GM19239 (cell line): ENCODE measurements at places on chromosomes 4 and X.

- no peak for DNase-seq
These were observed 35.1 kb upstream of the GEMIN8 start for GRCh38 chrX:14064626-14065432.

- peak; percentile 4 for DNase-seq
These were observed 89.5 kb downstream of the OR13H1 start for GRCh38 chrX:131633285-131633917.

GRCh38 chr4:81258841-81259550 lies 44.0 kb upstream of the PRKG2 start:
- DNase-seq: no peak

DNA sequence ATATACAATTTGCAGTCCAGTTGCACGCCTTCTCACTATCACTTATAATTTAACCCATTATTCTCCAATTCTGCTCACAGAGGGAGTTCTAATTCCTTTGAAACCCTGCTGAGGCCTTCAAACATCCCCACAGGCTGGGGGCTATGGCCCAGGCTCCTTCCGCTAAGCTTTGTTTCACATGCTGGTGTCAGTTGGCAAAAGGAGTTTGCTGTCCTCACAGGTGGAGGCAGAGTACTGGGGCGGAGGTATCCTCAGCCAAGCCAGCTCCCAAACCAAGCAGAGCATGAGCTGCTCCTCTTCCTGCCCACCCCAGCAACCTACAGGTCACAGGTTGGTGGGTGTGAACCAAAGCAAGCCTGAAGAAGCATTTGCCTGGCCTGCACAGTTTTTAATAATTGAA lies 21.5 kb downstream of the BTC start:
- DNase-seq: no peak

DNA sequence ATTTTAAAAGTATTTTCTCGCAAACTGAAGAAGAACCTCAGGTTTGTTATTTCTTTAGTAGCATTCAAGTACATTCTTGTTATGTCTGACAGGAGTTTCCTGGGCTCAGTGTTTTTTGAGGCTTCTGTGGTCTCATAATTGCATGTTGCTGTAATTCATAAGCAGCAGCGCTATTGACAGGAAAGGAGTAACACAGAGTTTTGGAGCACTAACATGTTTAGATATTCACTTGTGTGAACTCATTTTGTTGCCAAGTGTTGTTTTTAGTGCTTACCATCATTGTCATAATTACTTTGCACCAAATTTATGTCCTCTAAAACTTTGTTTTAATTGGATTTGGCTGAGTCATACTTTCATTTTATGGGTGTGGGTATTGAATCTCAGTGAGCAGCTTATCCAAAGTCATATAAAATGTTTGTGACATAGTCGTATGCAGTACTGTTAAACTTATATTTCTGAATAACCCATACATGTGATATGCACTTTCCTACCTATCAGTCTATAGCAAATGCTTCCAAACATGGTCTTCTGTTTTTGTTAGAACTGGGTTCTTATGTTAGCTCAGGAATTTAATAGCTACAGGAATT lies 358.7 kb upstream of the CTSO start:
- no peak for DNase-seq

GRCh38 chrX:113391875-113392274 lies 551.2 kb upstream of the AMOT start:
- DNase-seq: no peak

GRCh38 chr4:171812333-171812664 lies 905 bp upstream of the GALNTL6 start:
- DNase-seq: no peak

DNA sequence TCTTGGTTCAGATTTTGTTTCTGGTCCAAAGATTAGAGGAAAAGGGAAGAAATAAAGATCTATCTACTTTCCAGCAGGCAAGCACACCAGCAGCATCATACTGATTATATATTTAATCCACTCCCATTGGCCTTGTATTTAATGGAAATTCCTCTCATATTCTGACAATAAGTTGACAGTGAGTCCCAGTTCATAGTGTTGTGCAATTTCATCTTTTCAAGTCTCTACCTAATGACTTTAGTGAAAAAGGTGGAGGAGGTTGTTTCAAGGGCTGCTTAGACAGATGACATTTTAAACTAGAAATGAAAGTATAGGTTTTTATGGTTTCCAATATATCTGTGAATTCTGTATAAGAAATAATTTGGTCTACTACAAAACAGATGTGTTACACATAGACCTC lies 298.6 kb downstream of the PABPC4L start:
- DNase-seq: no peak

- no peak for DNase-seq
These were observed 157.6 kb downstream of the GASK1B start for GRCh38 chr4:158015241-158015640.

DNA sequence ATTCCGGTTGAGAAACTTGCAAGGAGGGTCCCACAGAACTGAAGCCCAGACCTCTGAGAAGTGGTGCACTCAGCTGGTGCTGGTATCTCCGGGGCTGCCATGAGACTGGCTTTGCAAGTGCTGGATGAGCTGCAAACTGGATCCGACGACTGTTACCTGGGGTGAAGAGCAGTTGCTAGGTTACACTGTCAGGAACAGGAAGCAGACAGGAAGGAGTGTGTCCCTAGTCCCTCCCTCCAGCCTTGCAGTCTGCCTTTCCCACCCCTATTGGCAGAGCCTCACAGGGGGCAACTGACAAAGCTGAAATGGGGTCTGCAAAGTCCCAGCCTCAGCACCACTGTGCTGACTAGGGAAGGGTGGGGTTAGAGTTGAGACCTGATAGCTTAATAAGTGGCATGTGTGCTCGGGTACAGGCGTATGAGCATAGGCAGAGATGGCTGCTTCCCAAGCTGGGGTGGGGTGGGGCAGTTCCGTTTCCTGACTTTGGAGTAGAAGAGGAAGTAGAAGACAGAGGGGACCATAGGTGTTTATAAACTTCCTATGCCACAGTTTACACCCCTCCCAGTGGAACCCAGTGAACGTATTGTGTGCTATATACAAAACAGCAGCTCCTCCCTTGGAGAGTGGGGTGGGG lies 18.0 kb downstream of the PPEF1 start:
- DNase-seq: no peak

- no peak for DNase-seq
These were observed 62.6 kb downstream of the USO1 start for GRCh38 chr4:75786938-75787337.

DNA sequence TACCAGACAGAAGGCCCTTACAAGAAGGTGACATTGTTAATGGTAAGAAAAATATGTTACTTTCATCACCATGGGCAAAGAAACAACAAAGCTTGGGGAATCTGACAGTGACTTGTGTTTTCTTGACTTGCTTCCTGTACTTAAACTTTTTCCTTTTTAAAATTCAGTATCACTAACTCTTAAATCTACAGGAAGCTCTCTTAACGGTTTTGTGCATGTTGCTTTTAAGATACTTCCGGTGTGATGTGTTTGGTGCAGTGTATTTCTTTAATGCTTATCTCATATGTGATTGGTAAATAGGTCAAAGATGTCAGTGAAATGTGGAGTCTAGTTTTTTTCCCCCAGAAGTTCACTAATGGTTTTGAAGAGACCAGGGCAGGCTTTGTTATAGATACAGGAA lies 45.2 kb downstream of the ADH5 start:
- no peak for DNase-seq

DNA sequence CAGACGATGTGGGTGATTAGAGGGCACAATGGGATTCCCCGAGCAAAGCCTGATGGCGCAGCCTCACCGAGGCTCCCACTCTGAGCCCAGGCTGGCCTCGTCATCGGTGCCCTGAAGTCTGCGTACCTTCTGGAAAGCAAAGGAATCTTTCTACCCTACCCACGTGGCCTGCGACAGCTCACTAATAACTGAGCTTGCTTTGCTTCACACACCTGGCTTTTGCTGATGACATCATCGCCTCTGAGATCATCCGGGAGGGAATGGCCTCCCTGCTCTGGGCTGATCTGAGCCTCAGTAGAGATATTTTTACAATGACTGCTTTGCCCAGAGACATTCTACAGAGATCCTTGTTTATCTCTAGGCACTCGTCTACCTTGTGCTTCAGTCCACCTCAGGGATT lies 45.4 kb upstream of the PDLIM3 start:
- no peak for DNase-seq

- no peak for DNase-seq
These were observed 43.3 kb upstream of the FGF13 start for GRCh38 chrX:138754861-138755260.

DNA sequence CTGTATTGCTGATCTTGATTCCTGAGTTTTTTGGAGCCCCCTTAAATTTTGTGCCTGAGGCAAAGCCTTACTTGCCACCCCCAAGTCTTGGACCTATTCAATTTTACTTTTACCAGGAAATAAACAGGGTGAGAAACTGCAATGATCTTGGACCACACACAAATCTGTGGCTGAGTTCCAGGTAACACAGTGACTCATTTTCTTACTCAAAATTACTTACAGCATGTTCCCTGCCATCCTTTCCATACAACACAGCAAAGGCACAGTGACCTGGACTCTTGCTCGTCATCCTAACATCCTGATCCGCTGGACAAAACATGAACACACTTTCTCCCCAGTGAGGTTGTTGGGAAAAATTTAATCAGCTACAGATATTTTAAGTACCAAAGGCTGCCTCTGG lies 60.7 kb upstream of the S100G start:
- DNase-seq: no peak

- DNase-seq: no peak
These were observed 714.2 kb upstream of the LCORL start for GRCh38 chr4:18735740-18736268.

DNA sequence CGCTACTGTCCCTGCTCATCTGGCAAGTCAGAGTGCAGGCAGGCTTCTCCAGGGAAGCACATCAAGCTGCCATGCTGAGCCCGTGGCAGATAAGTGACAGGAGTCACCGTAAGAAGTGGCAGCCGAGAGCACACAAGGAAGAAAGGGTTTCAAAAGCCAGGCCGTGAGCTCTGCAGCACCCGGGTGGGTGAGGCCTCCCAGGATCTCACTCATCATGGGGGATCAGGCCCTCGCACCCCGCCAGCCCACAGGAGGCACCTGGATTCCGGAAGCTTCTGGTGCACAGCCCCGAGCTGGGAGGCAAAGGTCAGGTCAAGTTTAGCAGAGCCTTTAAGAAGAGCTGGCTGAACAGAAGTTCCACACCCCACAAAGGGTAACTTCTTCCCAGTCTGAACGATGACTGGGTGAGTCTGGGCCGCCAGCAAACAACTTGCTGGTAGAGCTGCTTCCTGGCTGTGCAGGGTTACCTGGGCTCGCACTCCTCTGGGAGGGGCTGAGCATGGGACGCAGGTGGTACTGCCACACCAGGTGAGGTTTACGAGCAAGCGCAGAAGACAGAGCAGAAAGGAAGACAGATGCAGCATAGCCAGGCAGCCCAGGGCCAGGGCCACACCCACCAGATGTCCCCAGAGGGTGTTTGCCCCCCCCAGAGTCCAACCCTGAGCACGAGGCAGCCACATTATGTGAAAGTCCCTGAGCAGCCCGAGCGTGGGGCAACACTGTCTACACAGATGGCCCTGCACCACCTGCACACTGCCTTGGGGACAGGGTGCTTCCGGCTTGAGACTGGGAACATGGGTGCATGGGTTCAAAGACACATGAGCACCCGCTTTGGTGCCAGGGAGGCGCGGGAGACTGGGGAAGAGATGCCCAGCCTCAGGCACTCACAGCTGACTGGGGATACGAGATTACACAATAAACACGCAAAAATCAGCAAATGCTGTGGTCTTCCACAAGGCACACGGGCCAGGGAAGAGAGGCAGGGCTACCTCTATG lies 7.7 kb downstream of the CCNQ start:
- DNase-seq: no peak

- DNase-seq: no peak
These were observed 63.3 kb downstream of the DCAF8L1 start for GRCh38 chrX:27917713-27918500.

DNA sequence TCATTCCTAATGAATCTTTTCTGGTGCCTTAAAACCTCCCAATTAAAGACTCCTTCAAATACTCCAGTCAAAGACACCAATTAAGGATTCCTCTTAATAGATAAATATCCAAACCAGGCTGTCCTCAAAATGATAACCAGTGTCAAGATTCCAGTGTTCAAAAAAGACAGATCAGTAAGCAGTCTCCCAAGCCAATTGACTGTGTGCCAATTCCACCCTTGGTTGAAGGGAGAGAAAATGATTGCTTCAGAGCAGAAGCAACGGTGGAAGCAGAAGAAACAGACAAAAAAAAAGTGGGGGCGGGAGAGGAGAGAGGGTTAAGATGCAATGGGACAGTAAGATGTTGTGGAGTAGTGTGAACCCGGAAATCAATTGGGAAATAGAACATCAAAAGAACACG lies 216.0 kb upstream of the FTHL17 start:
- no peak for DNase-seq

- DNase-seq: no peak
These were observed 20.5 kb downstream of the DDIT4L start for GRCh38 chr4:100169491-100170485.

- DNase-seq: no peak
These were observed 9.0 kb upstream of the CHIC2 start for GRCh38 chr4:54073271-54073880.

DNA sequence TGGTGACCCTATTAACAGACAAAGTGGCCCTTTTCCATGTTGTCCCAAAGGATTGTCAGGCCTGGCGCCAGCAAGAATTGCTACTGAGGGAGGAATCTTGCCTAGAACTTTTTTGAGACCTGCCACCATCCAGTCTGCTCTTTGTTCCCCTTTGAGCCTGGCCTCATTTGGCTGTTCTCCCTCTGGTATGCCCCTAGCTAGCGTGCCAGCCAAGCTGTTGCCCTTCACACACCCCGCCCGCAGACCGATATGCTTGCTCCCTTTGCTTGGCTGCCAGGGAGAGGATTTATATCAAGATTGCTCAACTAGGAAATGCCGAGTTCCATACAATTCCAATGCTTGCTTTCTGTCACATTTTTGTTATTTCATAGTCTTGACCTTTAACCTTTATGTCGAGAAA lies 24.4 kb downstream of the IGSF1 start:
- DNase-seq: no peak

DNA sequence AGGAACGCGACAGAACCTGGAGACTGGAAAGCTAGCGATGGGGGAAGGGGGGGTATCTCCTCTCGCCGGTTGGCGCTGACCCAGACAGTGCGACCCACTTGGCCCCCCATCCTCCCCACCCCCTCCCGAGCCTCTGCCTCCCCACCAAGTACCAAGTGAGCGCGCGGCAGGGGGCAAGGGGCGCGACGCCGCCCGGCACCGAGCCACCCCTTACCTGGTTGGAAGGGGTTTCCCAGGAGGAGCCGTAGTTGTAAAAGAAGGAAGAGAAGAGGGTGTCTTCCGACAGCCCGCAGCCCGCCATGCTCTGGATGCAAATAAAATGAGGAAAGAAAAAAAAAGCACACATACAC lies 112.2 kb downstream of the DHX15 start:
- no peak for DNase-seq

DNA sequence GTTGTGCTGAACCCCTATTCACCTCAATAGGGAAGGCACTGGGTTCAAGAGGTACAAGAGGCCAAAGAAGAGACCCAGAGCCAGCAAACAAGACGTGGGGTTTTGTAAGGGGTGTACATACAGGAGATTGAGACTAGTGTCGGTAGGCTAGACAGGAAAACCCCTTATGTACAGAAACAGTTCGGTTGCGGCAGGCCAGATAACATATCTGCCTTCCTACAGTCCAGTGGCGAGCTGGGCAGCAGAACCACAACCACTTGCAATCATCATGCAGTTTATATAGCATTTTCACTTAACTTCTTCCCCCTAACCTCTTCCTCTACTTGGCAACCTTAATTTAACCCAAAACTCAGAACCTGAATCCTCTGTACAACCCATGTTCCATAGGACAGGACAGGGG lies 422.2 kb downstream of the PDHA2 start:
- no peak for DNase-seq

- no peak for DNase-seq
These were observed 40.5 kb downstream of the TMEM131L start for GRCh38 chr4:153506341-153507309.
